ENCODE measurements at places on chromosomes 4 and X. TPM values are rescaled to one million over a fixed set of nuclear protein-coding genes. Genes with fewer than 3 reads are reported as not detected.

OTUD6A gene
- total RNA-seq, result not detected

DNA sequence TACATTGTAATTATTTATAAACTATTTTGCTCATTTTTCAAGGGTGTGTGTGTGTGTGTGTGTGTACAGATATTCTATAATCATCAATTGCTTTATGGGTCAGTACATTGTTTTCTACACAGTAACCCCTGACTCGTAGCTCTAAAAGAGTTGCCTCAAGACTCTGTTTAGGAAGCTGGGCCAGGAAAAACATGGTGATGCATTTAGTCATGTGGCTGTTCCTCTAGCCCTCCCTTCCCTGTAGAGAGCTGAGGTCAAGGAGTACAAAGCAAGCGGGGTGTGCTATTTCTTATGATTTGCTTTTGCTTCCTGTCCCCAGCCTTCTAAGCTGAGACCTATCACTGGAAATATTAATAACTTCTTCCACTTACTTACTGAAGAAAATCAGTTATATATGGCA is 34.8 kb upstream of the SPANXD start:
- no peaks in the 10 kb centered on the region for H3K4me1 ChIP-seq
- no peaks in the 10 kb centered on the region for H3K36me3 ChIP-seq
- H3K27ac ChIP-seq, result no peak overlapping the region
- no peak overlapping the region for H3K4me3 ChIP-seq

CHRDL1 gene
- total RNA-seq, result 18.5 TPM

- no peak overlapping the region for H3K4me3 ChIP-seq
- H3K36me3 ChIP-seq, result no peaks in the 10 kb centered on the region
- H3K4me1 ChIP-seq, result no peaks in the 10 kb centered on the region
- no peak for DNase-seq
- H3K27ac ChIP-seq, result no peak overlapping the region
- H3K27me3 ChIP-seq, result no peaks in the 10 kb centered on the region
These were observed 235.6 kb downstream of the STIM2 start for GRCh38 chr4:27096142-27096824.

RPS6KA6 gene
- total RNA-seq, result 2.5 TPM

SHROOM3 gene
- 50.9 TPM for total RNA-seq

GRCh38 chr4:129278868-129279267 is 182.9 kb downstream of the C4orf33 start:
- H3K4me3 ChIP-seq, result no peak overlapping the region
- no peaks in the 10 kb centered on the region for H3K4me1 ChIP-seq
- no peak for DNase-seq

DNA sequence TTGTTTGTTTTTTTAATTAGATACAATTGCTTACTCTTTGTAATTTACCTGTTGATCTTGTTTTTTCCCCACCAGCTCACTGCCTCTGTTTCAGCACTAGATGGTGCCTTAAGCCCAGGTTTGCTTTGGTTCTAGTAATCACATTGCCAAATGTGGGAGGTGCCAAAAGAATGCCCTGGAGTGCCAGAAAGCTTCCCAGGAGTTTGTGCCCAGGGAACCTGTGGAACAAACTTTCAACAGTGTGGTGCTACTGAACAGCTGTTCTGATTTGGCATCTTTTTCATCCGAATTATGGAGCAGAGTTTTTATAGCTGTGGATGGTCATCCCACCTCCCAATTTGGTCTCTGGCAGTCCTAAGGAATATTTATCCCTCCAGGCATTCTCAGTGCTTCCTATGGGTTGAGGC is 1000.7 kb downstream of the STIM2 start:
- no peaks in the 10 kb centered on the region for H3K4me1 ChIP-seq
- H3K27ac ChIP-seq, result no peak overlapping the region
- H3K27me3 ChIP-seq, result no peaks in the 10 kb centered on the region
- H3K4me3 ChIP-seq, result no peak overlapping the region
- DNase-seq, result no peak

DNA sequence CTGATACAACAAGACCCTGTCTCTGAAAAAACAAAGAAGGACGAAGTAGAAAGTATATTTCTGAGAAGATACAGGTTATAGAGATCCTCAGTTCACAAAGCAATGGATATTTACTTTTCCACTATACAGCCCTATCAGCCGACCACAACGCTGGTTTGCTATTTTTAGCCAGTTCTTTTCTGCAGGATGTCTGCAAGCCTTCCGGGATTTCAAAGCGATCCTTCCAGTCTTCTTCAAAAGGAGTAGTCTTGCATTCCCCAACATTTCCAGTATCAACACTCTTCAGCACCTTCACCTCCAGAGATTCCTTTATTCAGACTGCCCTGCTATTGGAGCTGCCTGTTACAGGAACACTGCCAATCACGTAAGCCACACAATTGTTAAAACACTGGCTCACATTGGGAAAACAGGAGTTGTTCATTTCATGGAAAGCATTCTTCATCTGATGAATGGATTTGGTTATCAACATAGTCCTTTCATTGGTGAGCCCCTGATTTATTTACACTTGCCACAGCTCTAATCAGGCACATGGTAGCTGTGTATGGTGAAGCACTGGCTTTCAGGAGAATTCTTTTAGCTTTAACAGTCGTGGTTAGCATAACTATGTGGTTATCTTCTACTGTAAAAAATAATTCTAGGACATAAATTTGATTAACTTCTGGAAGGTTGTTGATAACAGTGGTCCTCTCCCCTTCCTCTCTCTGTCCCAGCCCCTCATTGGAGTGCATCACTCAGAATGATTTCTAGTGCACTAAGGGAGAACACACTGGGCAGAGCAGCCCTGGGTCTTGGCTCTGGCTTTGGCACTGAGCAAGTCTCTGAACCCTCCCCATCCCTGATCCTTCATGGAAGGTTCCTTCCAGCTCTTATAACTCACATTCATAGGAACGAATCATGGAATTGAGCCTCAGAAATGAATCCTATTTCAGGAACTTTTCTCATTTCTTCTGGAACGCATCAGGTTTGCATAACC is 109.9 kb upstream of the SORBS2 start:
- H3K36me3 ChIP-seq, result no peaks in the 10 kb centered on the region
- no peaks in the 10 kb centered on the region for H3K4me1 ChIP-seq
- no peak overlapping the region for H3K27ac ChIP-seq
- DNase-seq, result no peak
- no peak overlapping the region for H3K4me3 ChIP-seq

DNAAF6 gene
- not detected for total RNA-seq

CSN1S1 gene
- total RNA-seq, result not detected

DNA sequence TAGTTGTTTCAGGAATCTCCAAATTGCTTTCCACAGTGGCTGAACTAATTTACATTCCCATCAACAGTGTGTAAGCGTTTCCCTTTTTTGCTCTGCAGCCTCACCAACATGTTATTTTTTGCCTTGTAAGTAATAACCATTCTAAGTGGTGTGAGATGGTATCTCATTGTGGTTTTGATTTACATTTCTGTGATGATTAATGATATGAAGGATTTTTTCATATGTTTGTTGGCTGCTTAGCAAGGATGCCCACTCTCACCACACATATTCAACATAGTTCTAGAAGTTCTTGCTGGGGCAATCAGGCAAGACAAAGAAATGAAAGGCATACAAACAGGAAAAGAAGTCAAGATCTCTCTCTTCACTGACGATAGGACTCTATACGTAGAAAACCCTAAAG is 472.4 kb downstream of the ZNF674 start:
- no peak overlapping the region for H3K27ac ChIP-seq
- no peak for DNase-seq
- H3K27me3 ChIP-seq, result no peaks in the 10 kb centered on the region
- no peak overlapping the region for H3K4me3 ChIP-seq
- no peaks in the 10 kb centered on the region for H3K4me1 ChIP-seq

DNA sequence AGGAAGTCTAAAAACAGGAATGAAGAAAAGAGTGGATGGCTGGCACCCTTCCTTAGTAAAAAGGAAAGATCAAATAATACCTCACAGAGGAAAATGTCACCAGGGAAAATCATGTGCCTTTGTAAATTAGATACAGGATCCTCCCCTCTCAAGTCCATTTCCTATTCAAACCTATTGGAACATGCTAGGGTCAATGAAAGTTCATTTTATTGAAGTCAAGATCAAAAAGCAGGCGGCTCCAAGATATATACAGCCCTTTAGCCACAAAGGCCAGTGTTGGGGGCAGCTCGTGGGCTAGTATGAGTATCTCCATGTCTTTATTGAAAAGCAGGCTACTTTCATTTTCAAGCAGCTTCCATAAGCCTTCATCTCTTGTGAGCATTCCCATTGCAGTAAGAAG is 141.1 kb downstream of the QDPR start:
- no peaks in the 10 kb centered on the region for H3K27me3 ChIP-seq
- no peak overlapping the region for H3K27ac ChIP-seq
- peaks cover 9% of the 10 kb centered on the region for H3K4me1 ChIP-seq
- DNase-seq, result no peak
- no peak overlapping the region for H3K4me3 ChIP-seq
- no peaks in the 10 kb centered on the region for H3K36me3 ChIP-seq

DNA sequence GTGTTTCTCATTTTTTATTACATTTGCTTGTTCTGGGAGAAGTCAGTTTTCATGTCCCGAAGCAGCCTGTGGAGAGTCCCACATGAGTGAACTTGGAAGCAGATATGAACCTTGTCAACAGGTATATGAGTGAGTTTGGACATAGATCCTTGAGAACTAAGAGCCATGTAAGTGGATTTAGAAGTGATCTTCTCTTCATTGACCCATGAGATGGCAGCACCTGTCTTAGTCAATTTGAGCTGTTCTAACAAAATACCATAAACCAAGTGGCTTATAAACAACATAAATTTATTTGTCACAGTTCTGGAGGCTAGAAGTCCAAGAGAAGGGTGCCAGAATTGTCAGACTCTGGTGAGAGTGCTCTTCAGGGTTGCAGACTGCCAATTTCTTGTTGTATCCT is 1043.8 kb downstream of the ADGRL3 start:
- no peak overlapping the region for H3K4me3 ChIP-seq
- no peaks in the 10 kb centered on the region for H3K4me1 ChIP-seq
- no peak overlapping the region for H3K27ac ChIP-seq
- DNase-seq, result no peak

DNA sequence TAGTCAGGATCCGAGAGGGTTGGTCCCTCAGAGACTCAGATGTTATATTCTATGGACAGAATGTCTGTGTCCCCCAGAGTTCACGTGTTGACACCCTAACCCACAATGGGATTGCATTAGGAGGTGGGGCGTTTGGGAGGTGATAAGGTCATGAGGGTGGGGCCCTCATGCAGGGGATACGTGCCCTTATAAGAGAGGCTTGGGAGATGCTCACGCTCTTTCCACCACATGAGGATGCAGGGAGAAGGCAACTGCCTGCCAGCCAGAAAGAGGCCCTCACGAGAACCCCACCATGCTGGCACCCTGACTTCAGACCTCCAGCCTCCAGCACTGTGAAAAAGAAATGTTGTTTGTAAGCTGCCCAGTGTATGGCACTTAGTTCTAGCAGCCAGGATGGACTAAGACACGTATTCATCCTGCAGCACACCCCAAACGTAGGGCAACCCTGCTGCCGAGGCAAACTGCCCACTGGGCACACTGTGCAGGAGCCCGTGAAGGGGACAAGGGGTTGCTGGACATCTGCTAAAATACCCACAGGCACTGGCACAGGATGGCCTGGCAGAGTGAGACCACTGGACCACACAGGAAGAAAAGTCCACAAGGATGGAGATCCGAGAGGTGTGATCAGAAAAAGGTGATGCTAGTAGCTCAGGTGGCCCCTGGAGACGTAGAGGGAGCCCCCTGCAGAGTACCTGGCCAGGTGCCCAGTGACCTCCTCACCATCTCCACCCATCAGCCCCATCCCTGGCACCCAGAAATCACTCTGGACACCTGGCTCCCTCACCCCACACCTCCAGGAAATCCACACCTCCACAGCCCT is 62.7 kb downstream of the HTRA3 start:
- no peak overlapping the region for H3K4me3 ChIP-seq
- H3K27me3 ChIP-seq, result no peaks in the 10 kb centered on the region
- H3K4me1 ChIP-seq, result no peaks in the 10 kb centered on the region
- no peaks in the 10 kb centered on the region for H3K36me3 ChIP-seq

GRCh38 chr4:130124066-130124465 is 1028.1 kb downstream of the C4orf33 start:
- DNase-seq, result no peak
- no peaks in the 10 kb centered on the region for H3K27me3 ChIP-seq
- H3K4me1 ChIP-seq, result no peaks in the 10 kb centered on the region
- no peaks in the 10 kb centered on the region for H3K36me3 ChIP-seq
- no peak overlapping the region for H3K4me3 ChIP-seq
- H3K27ac ChIP-seq, result no peak overlapping the region

DNA sequence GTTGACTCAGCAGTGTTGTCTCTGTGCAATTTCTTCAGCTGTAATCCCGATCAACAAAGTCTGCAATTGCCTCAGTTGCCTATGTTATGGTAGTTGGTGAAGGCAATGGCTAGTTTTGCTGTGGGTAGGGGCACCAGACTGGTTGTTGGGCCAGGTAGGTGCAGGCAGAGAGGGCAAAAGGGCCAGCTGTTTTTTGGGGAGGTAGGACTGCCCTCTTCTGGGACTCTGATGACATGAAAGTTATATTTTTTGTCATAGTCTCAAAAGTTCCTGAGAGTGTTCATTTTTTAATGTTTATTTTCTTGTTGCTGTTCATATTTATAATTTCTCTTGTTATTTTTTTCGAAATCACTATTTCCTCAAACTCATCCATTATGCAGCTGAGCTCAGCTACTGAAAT is 25.1 kb downstream of the DCAF12L2 start:
- no peak for DNase-seq
- H3K36me3 ChIP-seq, result no peaks in the 10 kb centered on the region
- no peak overlapping the region for H3K4me3 ChIP-seq
- H3K27me3 ChIP-seq, result no peaks in the 10 kb centered on the region

GRCh38 chr4:5691491-5692132 is 16.7 kb downstream of the EVC2 start:
- peaks cover 22% of the 10 kb centered on the region for H3K36me3 ChIP-seq
- H3K27ac ChIP-seq, result no peak overlapping the region
- no peaks in the 10 kb centered on the region for H3K4me1 ChIP-seq
- H3K27me3 ChIP-seq, result no peaks in the 10 kb centered on the region

DNA sequence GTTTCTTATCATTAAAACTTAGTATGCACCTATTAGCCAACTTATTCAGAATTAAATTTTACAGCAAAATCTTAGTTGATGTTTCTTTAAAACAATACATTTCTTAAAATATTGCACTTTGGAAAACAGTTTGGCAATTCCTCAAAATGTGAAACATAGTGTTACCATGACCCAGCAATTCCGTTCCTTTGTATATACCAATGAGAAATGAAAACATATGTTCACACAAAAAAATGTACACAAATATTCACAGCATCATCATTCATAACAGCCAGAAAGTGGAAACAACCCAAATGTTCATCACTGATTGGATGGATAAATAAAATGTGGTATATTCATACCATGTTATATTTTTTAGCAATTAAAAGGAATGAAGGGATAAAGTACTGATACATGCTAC is 50.2 kb downstream of the WDR44 start:
- no peaks in the 10 kb centered on the region for H3K27me3 ChIP-seq
- H3K27ac ChIP-seq, result no peak overlapping the region
- no peaks in the 10 kb centered on the region for H3K36me3 ChIP-seq
- no peak overlapping the region for H3K4me3 ChIP-seq

- H3K27me3 ChIP-seq, result no peaks in the 10 kb centered on the region
- peak overlapping the region; percentile 69 for H3K27ac ChIP-seq
- no peaks in the 10 kb centered on the region for H3K4me1 ChIP-seq
- no peaks in the 10 kb centered on the region for H3K36me3 ChIP-seq
- no peak for DNase-seq
- no peak overlapping the region for H3K4me3 ChIP-seq
These were observed 54.5 kb upstream of the FBXW7 start for GRCh38 chr4:152590179-152591031.

All from esophagus squamous epithelium (tissue), 5 donors.